ENCODE measurements at places on chromosomes 11 and 22. TPM values are rescaled to one million over a fixed set of nuclear protein-coding genes. Genes with fewer than 3 reads are reported as not detected.

DNA sequence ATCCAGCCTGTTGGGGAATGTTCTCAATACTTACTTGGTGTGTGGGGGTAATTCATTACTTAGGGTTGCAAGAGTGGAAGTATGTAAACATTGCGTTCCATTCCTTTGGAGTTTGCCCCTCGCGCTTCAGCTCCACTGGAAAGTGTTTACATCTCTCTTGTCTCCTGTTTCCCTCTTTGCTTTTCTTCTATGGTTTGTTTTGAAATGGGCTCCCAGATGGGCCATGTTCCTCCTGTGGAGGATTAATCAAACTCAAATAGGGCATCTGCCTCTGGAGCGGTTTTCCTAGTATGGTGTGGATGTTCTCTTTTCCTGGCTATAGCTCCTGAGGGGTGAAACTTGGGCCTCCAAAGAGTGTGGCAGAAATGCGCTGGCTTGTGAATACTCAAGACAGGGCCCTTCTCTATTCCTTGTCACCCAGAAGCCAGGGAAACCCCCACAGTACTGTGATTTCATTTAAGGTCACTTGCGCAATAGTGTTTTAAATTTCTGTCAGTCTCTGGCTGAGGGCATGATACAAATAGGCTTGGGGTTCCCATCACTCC is 51.9 kb downstream of the CD44 start:
- no peak overlapping the region for H3K27ac ChIP-seq
- H3K36me3 ChIP-seq, result no peaks in the 10 kb centered on the region
- DNase-seq, result no peak
- no peak overlapping the region for H3K4me3 ChIP-seq
- no peaks in the 10 kb centered on the region for H3K27me3 ChIP-seq

DNA sequence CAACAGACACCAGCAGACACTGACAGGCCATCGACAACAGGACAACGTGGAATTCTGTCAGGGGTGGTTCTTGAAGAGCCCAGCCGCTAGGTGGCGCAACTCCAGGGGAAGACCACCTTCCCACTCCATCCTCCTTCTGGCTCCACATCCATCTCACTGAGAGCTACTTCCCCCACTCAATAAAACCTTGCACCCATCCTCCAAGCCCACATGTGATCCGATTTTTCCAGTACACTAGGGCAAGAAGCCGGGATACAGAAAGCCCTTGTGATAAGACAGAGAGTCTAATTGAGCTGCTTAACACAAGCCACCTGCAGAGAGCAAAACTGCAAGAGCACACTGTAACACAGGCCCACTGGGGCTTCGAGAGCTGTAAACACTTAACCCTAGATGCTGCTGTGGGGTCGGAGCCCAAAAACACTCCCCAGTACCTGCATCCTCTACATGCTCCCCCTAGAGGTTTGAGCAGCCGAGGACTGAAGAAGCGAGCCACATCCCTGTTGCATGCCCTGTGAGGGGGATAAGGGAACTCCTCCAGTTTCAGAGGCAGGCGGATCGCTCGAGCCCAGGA is 11.5 kb upstream of the RAB39A start:
- DNase-seq, result peak; percentile 50
- H3K4me3 ChIP-seq, result no peak overlapping the region
- H3K27me3 ChIP-seq, result no peaks in the 10 kb centered on the region
- no peak overlapping the region for H3K27ac ChIP-seq
- H3K4me1 ChIP-seq, result no peaks in the 10 kb centered on the region
- no peaks in the 10 kb centered on the region for H3K36me3 ChIP-seq

DNA sequence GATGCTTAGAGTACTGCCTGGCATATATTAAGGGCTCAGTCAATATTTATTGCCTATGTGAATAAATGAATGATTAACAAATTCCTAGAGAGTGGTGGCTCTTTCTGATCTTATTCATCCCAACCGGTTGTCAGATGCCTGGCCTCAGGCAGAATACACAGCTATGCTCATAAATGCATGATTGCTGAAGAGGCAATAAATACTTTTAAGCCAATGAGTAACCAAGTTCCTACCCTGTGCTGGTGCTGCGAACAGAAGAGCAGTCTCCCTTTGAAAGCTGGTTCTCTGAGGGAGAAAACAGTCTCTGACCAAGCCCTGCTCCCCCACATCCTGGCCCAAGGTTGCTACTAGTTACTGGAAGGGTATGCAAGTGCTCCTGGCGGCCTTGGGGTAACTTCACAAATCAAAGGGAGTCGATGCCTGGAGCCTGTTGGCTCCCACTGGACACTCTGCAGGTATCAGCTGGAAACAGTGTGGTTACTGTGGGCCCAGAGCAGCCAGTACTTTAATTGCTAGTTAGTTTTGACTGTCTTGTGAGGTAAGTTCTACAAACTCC is 2.8 kb downstream of the USH1C start:
- H3K4me3 ChIP-seq, result no peak overlapping the region
- no peak overlapping the region for H3K27ac ChIP-seq
- H3K4me1 ChIP-seq, result no peaks in the 10 kb centered on the region

GRCh38 chr11:110072930-110073329 is 20.3 kb upstream of the ZC3H12C start:
- DNase-seq, result no peak
- H3K36me3 ChIP-seq, result no peaks in the 10 kb centered on the region
- H3K4me1 ChIP-seq, result no peaks in the 10 kb centered on the region
- H3K27ac ChIP-seq, result no peak overlapping the region
- no peaks in the 10 kb centered on the region for H3K27me3 ChIP-seq
- H3K4me3 ChIP-seq, result no peak overlapping the region

DNA sequence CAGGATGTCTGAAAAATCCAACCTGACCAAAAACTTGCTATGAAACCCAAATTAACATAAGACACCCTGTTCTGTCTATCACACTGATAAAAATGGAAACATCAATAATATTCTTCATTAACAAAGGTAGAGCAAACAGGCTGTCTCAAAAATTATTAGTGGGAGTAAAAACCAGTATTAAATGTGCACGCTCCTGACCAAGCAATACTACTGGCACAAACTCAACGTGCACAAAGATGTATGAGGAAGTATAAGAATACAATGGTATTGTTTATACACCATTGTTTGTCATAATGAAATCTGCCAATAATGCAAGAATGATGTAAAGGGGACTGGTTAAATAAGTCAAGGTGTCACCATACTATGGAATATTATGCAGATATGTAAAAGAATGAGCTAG is 288.5 kb downstream of the MN1 start:
- no peaks in the 10 kb centered on the region for H3K4me1 ChIP-seq
- DNase-seq, result no peak
- no peaks in the 10 kb centered on the region for H3K36me3 ChIP-seq
- no peaks in the 10 kb centered on the region for H3K27me3 ChIP-seq
- H3K27ac ChIP-seq, result no peak overlapping the region

DNA sequence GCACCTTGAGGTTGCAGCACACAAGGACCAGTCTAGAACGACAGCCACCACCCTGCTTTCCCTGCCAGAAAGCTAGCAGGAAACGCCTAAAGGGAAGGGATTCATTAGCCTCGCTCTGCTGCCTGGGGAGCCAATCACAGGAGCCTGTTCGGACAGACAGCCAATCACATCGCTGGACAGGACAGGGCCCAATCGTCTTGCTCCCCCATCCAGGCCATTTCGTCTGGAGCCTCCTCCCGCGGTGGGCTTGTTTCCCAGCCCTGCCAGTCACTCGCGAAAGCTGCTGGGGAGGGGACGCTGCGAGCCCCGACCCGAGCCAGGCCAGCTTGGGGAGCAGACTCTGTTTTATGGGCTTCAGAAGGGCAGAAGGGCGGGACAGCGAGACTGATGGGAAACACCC is 79.8 kb upstream of the NCAM1 start:
- no peak for DNase-seq
- no peaks in the 10 kb centered on the region for H3K36me3 ChIP-seq

- H3K27me3 ChIP-seq, result no peaks in the 10 kb centered on the region
- H3K4me3 ChIP-seq, result no peak overlapping the region
- peaks cover 11% of the 10 kb centered on the region for H3K4me1 ChIP-seq
- no peak for DNase-seq
- H3K27ac ChIP-seq, result peak overlapping the region; percentile 68
Observed at GRCh38 chr22:38260761-38261681, 11.8 kb downstream of the TMEM184B start.

GRCh38 chr11:117696540-117696939 is 100.5 kb downstream of the DSCAML1 start:
- no peaks in the 10 kb centered on the region for H3K4me1 ChIP-seq
- no peak overlapping the region for H3K4me3 ChIP-seq
- no peaks in the 10 kb centered on the region for H3K36me3 ChIP-seq
- no peaks in the 10 kb centered on the region for H3K27me3 ChIP-seq
- no peak for DNase-seq

DNA sequence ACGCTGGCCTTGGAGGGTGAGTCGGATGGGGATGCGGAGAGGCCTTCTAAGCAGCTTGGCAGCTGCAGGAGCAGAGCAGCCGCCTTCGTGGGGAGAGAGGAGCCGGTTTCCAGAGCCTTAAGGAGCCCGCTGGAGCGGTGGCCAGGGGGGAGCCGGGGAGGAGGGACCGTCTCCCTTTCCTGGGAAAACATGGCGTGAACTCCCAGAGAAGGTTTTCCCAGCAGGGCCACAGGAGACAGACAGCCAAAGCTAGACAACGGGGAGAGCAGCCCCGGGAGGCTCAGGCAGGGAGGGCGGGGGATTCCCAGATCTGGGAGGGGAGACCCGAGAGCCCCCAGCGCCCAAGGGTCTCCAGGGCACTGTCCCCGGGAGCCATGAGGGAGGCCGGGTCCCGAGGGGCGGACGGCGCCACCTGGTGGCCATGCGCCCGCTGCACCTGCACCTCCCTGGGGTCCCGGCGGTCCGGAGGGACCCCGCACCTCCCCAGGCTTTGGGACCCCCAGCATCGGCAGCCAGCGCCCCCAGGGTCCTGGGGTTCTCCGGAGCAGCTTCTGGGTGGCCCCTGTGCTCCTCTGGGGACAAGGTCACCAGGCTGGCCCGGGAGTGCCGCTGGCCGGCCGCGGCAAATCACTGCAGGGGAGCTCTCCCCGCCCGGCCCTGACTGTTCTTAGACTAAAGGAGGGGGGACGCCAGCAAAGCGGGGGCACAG is 2.4 kb upstream of the SYT8 start:
- no peaks in the 10 kb centered on the region for H3K4me1 ChIP-seq
- no peaks in the 10 kb centered on the region for H3K36me3 ChIP-seq
- no peak overlapping the region for H3K27ac ChIP-seq
- H3K27me3 ChIP-seq, result no peaks in the 10 kb centered on the region
- DNase-seq, result peak; percentile 65

- H3K4me3 ChIP-seq, result no peak overlapping the region
- no peaks in the 10 kb centered on the region for H3K27me3 ChIP-seq
- no peaks in the 10 kb centered on the region for H3K4me1 ChIP-seq
- H3K36me3 ChIP-seq, result no peaks in the 10 kb centered on the region
- DNase-seq, result peak; percentile 90
Observed at GRCh38 chr11:47941907-47942558, 38.3 kb upstream of the PTPRJ start.

The TIMP3 gene
- total RNA-seq, result 36.7 TPM

DNA sequence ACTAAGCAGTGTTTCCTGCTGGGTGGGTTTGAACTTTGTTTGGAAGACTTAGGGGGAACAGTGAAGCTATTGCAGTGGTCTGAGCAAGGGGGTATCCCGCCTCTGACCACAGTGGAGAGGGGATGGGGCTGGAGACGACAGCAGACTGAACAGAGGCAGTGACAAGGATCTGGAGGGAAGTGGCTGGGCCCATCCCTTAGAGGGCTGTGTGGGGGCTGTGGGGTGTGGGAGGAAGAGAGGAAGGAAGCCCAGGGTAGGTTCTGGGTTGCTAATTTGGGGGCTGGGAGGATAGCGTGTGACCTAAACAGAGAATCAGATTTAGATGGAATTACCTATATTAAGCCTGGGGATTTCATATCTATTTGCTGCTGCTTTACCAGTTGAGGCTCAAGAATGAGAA is 70.7 kb downstream of the BMAL1 start:
- no peak for DNase-seq
- no peak overlapping the region for H3K27ac ChIP-seq
- no peak overlapping the region for H3K4me3 ChIP-seq
- no peaks in the 10 kb centered on the region for H3K27me3 ChIP-seq
- H3K36me3 ChIP-seq, result no peaks in the 10 kb centered on the region

The DEFB131B gene
- total RNA-seq, result not detected

DNA sequence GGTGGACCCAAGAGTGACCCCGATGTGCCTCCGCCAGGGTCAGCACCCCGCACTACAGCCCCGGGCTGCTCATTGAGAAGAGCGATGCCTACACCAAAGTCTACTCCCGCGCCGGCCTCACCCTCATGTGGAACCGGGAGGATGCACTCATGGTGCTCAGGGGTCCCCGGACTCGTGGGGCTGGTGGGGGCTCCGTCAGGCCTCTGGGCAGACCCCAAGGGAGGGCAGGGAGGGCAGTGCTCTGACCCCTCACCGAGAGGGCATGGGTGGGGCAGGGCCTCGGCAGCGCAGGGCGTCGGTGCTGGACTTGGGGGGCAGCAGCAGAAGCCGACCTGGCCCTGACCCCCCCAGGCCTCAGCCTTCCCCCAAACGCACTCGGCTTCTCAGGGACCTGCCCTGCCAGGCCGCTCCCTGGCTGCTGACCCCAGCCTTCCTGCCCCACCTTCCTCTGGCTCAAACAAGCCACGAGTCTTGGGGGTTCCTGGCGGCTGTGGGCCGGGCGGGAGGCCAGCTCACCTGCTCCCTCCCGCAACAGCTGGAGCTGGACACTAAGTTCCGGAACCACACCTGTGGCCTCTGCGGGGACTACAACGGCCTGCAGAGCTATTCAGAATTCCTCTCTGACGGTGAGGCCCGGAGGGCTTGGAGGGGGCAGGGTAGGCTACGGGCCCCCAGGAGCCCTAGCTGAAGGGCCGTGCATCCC is 2.9 kb downstream of the MUC2 start:
- no peak for DNase-seq
- no peaks in the 10 kb centered on the region for H3K4me1 ChIP-seq
- no peak overlapping the region for H3K27ac ChIP-seq
- H3K36me3 ChIP-seq, result no peaks in the 10 kb centered on the region
- no peak overlapping the region for H3K4me3 ChIP-seq
- no peaks in the 10 kb centered on the region for H3K27me3 ChIP-seq

The INS gene
- total RNA-seq, result not detected

The HEPHL1 gene
- total RNA-seq, result not detected

The OR4D5 gene
- total RNA-seq, result not detected

The FAM111B gene
- 1.1 TPM for total RNA-seq

The MS4A12 gene
- total RNA-seq, result not detected

DNA sequence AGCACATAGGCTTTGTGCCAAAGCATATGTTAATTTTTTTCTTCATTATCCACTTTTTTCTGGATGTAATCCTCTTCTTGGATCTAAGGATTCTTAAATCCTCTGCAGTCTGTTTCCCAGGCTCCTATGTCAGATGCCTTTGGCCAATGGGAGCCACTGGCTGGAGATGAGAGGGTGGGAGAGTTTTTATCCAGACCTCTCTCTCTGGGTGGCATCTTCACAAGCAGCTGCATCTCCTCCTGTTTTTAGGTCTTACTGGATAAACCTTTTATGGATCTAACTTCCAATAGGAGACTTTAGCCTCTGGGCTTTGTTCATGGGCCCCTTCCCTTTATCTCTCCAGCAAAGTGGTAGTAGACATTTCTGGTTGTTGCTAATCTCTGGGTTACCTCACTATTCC is 22.4 kb upstream of the MPPED2 start:
- no peaks in the 10 kb centered on the region for H3K27me3 ChIP-seq
- H3K27ac ChIP-seq, result no peak overlapping the region
- no peak for DNase-seq
- no peak overlapping the region for H3K4me3 ChIP-seq
- H3K4me1 ChIP-seq, result no peaks in the 10 kb centered on the region

The EXPH5 gene
- 8.3 TPM for total RNA-seq

GRCh38 chr22:45889093-45889538 is 87.8 kb downstream of the WNT7B start:
- DNase-seq, result no peak
- no peaks in the 10 kb centered on the region for H3K4me1 ChIP-seq
- no peak overlapping the region for H3K27ac ChIP-seq
- no peak overlapping the region for H3K4me3 ChIP-seq
- H3K36me3 ChIP-seq, result no peaks in the 10 kb centered on the region

- DNase-seq, result no peak
- H3K27me3 ChIP-seq, result no peaks in the 10 kb centered on the region
- no peak overlapping the region for H3K27ac ChIP-seq
- H3K4me1 ChIP-seq, result no peaks in the 10 kb centered on the region
Observed at GRCh38 chr22:25536589-25536988, 27.9 kb upstream of the GRK3 start.
